ENCODE measurements at places on chromosomes 2 and 18.

- DNase-seq: no peak
These were observed 408.3 kb downstream of the NUP35 start for GRCh38 chr2:183532514-183532913.

DNA sequence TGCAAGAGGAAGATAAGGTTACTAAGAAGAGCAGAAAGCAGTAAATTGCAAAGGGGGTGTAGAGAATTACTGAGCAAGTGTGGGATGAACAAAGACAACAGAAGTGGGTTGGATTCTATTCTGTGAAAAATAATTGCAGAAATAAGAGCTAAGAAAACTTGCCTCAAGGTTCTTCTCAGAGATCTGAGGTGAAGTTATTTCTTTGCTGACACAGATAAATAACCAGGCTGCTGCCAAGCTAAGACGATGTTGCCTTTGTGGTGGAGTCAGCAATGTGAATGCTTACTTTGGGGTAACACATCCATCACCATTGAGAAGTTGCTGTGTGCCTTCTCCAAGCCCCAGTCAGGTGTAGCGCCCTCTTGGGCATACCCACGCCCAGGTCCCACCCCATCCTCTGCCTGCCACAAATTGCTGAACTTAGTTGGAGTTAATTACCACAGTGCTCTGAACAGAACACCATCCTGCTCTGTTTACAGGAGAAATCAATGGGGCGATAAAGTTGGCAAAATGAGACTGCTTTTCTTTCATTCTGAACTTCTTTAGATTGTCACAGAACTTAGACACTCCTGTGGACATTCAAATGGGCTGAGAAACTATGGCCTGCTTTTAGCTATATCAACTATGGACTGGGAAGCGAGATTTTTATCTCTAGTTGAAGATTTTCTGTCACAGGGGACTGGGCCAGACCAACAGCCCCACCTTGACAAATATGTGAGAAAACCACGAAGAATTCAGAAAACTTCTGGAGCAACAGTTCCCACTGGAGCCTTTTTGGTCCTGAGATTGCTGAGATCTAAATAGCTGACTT, 283.6 kb downstream of the TMX3 start:
- DNase-seq: no peak

DNA sequence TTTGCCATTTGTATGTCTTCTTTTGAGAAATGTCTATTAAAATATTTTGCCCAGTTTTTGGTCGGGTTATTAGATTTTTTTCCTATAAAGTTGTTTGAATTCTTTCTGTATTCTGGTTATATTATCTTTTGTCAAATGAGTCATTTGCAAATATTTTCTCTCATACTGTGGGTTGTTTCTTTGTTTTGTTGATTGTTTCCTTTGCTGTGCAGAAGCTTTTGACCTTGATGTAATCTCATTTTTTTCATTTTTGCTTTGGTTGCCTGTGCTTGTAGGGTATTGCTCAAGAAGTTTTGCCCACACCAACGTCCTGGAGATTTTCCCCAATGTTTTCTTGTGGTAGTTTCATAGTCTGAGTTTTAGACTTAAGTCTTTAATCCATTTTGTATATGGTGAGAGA, 245.7 kb downstream of the ADCYAP1 start:
- no peak for DNase-seq

DNA sequence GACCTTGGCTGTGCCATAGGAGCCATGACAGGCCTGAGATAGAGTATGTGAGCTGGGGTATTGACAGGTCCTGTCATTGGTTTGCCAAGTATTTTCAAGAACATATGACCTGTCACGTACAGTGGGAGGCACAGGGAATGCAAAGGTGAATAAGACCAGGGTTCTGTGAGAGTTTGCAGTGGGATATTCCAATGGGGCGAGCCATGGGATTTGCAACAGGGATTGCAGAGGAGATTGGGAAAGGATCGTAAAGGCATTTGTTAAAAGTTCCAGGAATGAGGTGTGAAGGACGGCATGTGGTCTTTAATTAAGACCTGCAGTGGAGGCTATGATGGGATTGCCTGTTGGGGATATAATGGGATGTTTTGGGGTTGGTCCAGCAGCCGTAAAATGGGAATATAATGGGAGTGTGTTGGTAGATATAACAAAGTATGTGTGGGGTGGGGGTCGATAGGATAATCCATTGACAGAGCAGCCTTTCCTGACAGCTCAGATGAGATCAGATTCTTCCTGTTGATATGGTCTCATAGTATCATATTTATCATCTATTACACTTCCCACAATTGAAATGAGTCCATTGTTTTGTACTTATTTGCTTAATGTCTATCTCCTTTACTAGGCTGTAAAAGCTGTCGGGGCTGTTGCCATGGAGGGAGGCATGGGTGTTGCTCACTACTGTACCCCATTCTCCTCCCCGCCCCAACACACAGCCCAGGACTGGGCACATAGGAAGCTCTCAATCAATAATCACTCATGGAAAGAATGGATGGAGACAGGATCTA, 38.1 kb downstream of the PKDCC start:
- DNase-seq: no peak

DNA sequence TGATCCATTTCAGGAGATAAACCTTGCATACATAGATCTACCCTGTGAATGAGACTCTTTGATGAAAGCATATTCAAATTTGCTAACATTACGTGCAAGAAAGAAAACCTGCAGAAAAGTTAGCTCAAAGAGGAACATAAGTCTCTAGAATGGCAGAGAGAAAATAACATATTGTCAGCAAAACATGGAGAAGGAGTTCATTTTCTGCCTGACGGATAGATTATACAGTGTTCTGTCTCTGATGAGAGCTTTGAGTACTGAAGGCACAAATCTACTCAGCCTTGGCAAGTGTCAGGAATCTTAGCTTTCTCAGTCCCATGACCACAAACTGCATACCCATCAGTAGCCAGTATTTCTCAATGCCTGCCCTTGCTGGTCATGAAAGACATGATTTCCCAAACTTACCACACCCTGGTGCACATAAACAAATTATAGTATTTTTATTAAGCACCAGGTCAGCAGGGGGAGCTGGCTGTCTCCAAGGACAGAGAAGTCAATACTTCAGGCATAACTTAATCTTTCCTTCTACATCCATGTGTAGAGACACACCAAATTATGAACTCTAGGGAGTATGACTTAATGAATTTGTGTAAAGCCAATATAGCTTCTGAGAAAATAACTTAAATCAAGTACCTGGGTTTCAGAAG, 401.2 kb upstream of the SOX11 start:
- DNase-seq: no peak

GRCh38 chr2:60555783-60556139, 2.3 kb upstream of the BCL11A start:
- DNase-seq: no peak

DNA sequence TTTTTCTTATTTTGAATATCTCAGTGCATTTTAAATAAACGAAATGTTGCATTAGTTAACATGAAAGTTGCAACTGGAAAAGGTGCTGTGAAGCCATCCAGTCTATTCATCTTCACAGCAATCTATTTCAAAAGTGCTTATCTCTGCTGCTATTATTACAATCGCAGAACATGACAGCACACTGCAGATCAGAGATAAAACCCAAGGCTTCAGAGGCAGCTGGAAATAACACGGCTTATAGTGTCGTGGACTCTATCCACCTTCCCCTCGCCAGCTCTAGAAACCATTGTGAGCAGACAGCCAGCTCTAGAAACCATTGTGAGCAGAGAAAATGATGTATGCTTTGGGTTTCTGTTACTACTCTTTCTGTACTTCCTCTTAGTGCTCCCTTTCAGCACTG, 1140.8 kb upstream of the CELF4 start:
- DNase-seq: no peak

- DNase-seq: no peak
These were observed 36.8 kb upstream of the CPS1 start for GRCh38 chr2:210519594-210519993.

DNA sequence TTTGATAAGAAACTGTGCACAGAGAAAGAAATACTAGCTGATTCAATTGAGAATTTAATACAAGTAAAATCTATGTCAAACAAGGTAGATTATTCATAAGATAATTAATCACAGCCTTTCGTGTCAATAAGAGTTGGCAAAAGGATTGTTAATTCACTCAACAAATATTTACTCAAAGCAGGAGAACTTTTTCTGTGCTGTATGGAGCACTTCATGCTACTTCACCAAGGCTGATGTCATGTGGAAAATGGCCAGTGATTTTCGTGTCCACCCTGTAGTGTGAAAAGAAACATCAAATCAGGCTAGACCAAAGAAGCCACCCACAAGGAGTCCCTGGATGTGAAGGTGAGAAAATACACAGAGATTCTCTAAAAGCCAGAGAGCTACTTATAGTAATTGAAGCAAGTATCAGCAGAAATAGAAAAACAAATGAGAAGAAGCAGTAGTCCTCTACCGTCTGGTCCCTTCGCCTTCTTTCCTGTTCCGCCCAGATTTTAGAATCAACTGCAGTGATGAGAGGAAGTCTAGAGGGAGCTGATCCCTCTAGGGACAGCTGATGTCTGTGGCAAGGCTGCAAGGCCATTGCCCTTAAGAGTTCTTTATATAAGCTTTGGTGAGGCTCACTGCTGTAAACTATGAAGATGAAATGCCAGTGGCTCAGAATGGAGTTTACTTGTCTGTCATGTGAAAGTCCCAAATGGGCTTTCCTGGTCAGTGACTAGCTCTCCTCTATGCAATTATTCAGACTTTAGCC, 201.3 kb upstream of the APCDD1 start:
- DNase-seq: no peak

GRCh38 chr2:210528716-210529115, 27.7 kb upstream of the CPS1 start:
- no peak for DNase-seq

- DNase-seq: no peak
These were observed 11.2 kb downstream of the CTDP1 start for GRCh38 chr18:79690586-79691482.

DNA sequence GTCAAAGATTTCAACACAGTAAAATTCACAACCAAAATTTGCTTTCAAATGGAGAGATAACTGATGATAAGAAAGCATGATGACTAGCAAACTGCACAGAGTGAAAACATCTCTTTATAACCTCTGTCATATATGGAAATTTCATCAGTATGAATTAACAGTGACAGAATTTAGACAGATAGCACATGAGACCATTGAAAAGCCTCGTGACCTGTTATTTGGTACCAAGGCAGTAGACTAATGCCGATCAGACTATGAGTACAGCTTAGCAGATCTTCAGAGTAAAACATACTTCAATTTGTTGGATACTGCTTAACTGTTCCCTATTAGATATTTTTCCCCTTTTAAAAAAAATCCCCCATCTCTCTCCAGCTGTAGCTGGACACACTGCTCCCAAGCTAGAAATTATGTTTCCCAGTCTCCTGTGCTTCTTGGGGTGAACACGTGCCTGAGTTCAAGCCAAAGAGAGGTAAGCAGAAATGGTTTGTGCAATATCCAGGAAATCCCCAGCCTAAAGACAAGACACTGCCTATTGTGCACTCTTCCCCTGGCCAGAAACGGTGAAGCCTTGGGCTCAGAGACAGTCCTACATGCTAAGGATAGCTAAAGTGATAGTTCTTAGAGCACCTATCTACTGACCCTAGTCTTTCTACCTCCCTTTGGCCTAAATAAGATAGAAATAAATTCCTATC, 256.1 kb downstream of the NCKAP5 start:
- no peak for DNase-seq

- no peak for DNase-seq
These were observed 787.9 kb downstream of the CPS1 start for GRCh38 chr2:211344289-211344688.

DNA sequence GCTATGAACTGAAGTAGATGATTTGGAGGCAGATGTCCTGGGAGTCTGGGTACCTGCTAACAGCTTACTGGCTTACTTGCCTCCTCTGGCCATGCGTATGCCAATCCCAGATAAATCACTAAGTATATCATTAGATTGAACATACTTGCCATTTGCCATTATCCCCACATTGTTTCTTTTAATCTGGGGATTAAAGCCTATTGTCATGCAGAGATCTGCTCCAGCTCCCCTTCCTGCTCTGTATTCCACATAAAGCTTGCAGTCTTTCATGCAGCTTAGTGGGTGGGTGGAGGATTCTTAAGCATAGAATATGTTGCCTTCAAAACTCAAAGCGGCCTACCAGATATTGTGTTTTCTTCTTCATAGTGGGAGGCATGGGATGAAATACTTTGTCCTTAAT, 311.8 kb upstream of the MMADHC start:
- DNase-seq: no peak

GRCh38 chr18:23102493-23103261, 32.6 kb upstream of the CABLES1 start:
- DNase-seq: no peak

DNA sequence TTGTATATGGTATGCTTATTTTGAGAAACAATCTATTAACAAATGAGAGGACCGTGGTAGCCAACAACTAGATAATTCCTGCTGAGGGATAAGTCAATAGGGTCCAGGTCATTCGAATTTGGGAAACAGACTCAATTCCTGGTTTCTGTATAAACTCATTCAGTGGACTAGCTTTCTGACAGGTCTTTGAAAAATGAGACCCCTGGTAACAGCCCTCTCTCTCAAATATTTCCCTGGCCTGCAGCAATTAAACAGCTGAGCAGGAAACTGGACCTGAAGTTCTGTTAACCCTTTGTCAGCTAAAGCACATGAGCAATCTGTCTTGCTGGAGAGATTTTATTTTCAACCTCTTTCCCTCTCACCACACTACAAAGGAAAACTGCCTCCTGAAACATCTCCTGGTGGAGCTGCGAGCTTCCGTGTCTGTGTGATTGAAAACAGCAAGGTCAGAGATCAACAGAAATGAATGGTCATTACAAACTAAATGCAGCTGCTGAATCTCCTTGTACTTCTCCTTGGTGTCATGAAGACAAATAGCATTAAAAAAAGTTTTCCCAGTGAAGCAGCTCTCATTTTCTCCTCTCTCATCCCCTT, 70.3 kb upstream of the CCDC85A start:
- no peak for DNase-seq

DNA sequence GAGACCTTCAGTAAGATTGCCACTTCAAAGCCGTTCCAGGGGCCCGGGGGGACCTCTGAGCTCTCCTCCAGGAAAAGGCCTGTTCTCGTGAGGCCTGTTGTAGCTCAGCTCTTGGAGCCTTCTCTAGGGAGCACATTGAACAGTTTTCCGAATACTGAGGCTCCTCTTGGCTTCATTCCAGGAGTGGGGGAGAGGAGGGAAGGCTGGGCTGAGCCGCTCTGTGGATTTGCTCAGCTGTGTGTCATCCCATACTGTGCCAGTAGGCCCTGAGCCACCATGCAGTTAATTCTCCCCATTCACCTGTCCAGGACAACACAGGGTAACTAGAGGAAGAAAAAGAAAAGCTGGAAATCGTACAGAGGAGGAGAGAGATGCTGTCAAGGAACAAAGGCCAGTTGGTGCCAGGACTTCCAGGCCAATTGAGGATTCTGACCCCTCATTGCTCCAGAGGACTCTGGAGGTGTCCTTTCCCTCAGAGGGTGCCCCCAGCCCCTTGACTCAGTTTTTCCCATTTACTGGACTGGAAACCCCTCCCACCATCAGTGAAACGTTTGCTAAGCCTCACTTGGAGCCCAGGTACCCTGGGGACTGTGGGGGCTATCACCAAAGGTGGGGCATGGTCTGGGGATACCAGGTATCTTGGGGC, 41.4 kb downstream of the HS1BP3 start:
- DNase-seq: no peak

Data from activated naive CD4-positive, alpha-beta T cell treated with Interleukin-2 at 50 U/mL for 16 hours (primary cell).